ENCODE measurements at places on chromosomes 2 and 18.

GRCh38 chr2:16393500-16394071 is 272.0 kb downstream of the CYRIA start:
- no peak for DNase-seq

DNA sequence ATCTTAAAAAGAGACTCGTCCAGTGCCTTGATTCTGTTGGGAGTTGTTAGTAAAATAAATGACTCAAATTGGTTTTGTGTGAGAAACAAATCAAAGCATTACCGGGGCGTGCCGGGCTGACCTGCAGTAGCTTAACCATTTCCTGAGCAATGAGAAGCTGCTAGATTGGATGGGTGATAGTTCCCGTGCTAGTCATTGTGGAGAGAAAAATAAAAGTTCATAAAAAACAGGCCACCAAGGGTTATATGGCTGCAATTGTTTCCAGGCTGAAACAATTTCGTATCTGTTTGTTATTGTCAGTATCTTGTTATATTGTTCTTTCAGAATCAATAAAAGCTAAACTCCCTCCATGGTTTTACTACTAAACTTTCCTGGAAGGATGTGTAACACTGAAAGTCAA is 314.4 kb downstream of the MTX2 start:
- DNase-seq: peak; percentile 72

DNA sequence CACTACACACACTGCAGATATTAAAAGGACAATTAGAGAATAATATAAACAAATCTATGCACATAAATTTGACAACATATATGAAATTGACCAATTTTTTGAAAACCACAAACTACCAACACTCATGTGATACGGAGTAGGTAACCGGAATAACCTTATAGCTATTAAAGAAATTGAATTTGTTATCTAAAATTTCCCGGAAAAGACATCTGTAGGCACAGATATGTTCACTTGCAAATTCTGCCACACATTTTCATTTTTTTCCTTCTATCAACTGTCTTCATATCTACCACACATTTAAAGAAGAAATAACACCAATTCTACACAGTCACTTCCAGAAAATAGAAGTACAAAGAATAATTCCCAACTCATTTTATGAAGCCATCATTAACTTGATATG is 22.4 kb downstream of the NLRC4 start:
- no peak for DNase-seq

- no peak for DNase-seq
These were observed 112.5 kb downstream of the NEDD4L start for GRCh38 chr18:58156516-58156915.

DNA sequence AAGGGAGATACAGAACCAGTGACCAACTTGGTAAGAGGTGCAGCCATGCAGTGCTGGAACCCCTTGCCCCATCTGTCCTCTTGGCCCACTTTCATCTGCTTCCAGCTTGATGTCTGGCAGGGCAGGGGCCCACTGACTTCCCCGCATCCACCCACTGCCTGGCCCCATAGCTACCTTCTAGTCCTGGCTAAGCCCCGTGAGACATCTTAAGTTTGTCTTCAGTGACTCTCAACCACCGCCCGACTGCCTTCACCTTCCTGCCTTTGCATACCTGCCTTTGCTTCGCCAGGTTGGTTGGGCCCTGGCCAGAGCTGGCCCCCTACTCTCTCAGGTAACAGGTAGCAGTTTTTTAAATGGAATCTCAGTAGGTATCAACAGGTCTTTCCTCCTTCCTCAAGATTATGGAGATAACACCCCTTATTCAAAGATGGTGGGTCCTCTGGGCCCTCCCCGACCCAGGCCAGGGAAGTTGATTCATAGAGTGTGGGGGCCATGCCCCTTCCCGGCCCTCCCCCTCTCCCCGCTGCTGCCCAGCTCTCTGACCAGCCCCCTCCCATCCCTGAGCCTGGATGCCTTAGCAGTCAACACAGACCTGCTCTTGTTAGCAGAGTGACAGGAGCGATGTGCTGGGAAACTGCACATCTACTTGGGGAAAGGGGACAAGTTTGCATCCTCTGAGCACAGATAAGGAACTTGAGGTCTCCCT is 2.8 kb downstream of the ARID5A start:
- no peak for DNase-seq

DNA sequence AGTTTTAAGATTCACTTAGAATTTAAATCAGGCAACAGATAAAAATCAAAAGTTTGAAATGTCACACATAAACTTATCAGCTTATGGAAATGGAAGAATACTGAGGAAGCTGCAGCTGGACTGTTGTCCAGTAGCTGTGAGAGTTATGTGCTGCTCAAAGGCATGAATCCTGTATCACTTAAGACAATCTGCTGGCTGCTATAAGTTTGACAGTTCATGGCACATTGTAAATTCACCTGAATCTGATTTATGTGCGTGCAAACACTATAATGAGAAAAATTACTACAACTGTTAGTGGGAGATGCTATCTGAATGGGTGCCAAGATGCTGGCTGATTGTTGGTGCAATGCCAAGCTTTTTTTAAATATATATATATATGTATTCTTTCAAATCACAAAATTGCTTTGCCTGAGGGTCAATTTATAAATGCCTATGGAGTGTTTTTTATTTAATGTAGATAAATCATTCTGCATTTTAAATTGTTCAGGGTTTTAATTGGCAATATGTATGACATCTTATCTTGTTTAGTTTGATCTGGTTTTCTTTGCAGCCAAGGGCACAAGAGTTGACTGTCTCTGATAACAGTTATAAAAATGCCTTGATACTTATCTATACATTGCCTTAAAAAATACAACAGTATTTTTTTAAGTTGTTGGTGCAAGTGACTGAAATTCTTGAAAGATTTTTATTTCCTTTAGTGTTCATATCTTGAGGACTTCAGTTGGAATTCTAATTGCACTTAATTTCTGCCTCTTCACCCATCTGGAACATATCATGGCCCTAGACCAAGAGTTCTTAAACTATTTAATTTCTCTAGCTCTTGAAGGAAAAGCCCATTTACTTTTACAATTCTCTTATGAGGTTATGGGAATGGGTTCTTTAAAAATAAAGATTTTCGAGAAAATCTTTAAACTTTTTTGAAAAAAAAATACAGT is 48.7 kb downstream of the CAVIN2 start:
- DNase-seq: no peak

DNA sequence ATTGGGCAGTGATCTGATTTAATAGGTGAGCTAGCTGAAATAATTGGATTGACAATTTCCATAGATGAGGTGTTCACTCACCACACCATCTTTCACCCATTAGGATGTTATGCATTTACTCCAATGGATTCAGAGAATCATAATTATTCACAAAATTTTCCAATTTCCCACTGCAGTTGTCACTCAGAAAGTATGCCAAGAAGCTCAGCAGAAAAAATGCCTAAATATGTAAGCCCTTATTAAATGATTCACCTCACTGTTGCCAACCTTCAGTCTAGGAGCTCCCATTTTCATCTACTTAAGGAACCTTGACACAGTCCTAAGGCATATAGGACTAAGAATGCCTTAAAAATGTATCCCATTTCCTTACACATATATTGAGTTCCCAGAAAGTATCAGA is 94.3 kb downstream of the MBD2 start:
- DNase-seq: peak; percentile 40

GRCh38 chr2:46378616-46379015 is 81.4 kb downstream of the EPAS1 start:
- DNase-seq: no peak

DNA sequence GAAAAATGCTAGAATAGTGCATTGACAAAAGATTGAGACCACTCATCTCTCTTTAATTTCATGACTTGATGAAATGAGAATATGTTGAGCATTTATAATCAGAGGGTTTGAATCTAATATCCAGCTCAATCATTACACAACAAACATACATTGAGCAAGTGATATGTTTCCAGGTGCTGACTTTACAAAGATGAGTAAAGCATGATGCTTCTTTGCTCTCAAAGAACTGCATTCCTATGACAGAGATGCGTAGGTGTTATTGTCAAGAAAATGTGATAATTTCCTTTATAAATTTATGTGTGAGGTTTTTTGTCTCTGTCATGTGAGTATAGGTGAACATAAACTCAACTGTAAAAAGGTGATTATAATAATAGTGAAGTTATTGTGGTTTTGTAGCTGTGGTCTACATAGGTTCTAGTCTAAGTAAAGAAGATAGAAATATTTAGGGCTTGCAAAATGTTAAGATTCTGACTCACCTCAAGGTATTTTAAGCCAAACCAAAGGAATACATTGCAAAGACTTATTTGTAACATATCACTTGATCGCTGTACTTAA is 389.8 kb downstream of the GALNT13 start:
- DNase-seq: no peak

- no peak for DNase-seq
These were observed 17.3 kb downstream of the ACADL start for GRCh38 chr2:210207929-210208328.

GRCh38 chr2:239822146-239822831 is 202.9 kb downstream of the NDUFA10 start:
- DNase-seq: no peak

DNA sequence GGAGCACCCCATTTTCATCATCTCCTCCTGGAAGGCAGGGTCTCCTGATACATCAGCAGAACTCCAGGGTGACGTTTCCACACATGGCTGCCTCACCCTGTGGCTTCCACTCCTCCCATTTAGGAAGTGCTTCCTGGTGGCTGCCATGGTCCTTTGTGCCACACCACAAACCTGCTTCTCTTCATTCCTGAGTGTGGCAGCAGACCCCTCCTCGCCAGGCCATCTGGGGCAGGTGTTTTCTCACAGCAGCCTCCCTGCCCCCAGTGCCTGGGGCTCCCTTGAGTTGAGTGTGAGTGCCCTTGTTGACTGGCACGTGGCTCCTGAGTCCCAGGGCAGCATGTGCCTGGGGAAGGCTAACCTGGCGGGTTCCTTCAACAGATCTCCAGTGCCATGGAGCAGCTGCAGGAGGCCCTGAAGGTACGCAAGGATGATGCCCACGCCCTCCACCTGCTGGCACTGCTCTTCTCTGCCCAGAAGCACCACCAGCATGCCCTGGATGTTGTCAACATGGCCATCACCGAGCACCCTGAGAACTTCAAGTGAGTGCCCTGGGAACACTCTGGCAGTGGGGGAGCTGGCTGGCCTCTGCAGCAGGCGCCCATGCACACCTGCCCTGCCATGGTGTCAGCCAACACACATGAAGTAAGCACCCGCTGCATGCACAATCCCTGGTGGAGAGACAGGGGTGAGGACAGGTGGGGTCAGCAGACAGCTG is 113.4 kb upstream of the MCFD2 start:
- DNase-seq: no peak

GRCh38 chr2:239002954-239003623 is 155.2 kb downstream of the TWIST2 start:
- peak; percentile 27 for DNase-seq

GRCh38 chr2:26575836-26576564 is 65.2 kb downstream of the CIB4 start:
- DNase-seq: no peak

GRCh38 chr2:191522478-191523120 is 155.3 kb upstream of the NABP1 start:
- no peak for DNase-seq

DNA sequence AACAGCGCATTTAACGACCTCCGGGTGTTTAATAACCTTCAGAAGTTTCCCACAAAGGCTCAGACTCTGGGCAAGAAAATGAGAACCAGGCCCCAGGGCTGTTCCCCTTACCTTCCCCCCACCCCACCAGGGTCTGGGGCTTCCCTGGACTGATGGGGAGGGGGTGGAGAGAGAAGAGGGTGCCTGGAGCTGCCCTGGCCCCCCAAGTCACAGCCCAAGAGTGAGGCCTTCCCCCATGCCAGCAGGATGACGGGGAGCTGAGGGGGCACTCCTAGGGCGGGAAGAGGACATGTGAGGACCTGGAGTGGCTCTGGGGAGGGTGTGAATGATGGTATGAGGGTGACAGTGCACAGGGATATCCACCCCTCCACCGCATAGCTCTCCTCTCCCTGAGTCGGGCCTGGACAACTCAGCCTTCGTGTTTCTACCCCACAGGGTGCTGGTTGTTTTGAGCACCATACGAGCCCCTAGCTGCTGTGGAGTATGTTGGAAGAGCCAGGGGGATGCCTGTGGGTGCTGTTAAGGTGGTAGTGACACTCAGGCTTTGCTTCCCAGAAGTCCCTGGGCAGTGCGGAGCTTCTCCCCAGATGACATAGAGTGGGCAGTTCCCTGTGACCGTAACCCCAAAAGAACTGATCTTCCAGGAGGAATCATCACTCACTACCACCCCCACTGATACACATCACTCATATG is 3.9 kb downstream of the PKDCC start:
- DNase-seq: no peak

GRCh38 chr2:28401411-28401810 is 8.8 kb downstream of the FOSL2 start:
- DNase-seq: no peak

DNA sequence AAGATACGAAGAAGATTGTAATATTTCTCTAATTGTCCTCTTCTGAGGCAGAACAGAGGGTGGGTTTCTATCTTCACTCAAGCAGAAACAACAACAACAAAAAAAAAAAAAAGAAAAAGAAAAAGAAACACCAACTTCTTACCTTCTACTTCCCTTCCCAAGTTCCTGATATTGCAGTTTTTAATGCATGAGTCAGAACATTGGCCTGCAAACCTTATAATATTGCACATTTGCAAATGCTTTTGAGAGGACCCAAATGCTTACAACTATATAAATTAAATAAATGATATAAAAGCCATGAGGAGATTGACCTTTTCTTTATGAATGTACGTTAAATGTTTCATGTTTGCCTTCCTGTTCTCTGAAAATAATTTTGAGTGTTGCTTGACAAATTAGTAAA is 37.3 kb downstream of the PAX3 start:
- no peak for DNase-seq

- DNase-seq: no peak
These were observed 25.0 kb downstream of the CELF4 start for GRCh38 chr18:37540424-37541138.

DNA sequence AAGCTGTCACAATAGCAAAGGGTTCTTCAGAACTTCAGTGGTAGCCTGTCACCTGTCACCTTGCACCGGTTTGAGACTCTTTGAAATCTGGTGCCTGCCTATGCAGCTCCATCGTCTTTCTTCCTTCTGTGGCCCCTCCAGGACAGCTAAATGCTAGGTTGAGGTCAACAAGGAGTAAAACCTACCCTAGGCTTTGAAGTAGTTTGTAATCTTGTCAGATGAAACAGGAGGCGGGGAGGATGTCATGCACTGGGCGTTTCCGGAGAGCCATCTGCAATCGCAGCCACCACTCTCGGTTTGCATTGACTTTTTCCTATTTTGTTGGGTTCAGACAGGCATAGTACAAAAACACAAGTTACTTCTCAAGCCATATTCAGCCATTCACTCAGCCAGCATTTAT is 116.7 kb downstream of the LPIN1 start:
- no peak for DNase-seq

- DNase-seq: no peak
These were observed 21.1 kb upstream of the TMEM163 start for GRCh38 chr2:134739879-134740301.

DNA sequence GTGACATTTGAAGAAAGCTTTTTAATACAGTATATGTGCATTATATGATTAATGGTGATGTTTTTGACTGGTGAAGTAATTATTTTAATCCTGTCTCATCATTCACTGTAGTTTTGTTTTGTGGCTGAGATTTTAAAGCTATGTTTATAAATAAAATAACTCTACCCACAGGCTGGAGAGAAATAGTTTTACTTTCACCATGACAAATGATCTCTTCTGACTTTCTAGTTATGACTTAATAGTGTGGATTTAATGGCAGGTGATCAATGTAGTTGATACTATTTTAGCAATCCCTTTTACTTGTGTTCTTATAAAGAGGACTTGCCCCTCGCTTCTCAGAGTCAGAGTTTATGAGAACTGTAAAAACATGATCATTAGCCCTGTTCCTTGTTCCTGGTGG is 289.5 kb upstream of the SIX3 start:
- DNase-seq: no peak

- peak; percentile 80 for DNase-seq
These were observed 103.4 kb upstream of the MSH2 start for GRCh38 chr2:47299555-47299954.

Data from fibroblast of skin of right quadriceps (primary cell).